ENCODE measurements at places on chromosomes 13 and 19.

GRCh38 chr13:21686751-21687391, 16.0 kb downstream of the FGF9 start:
- DNase-seq, result no peak

- DNase-seq, result no peak
Observed at GRCh38 chr13:110936519-110936918, 21.6 kb upstream of the ANKRD10 start.

- DNase-seq, result no peak
Observed at GRCh38 chr19:29062475-29063435, 150.2 kb downstream of the UQCRFS1 start.

- no peak for DNase-seq
Observed at GRCh38 chr13:92196591-92197256, 798.3 kb downstream of the GPC5 start.

GRCh38 chr19:41327576-41328156, 17.7 kb downstream of the CCDC97 start:
- peak; percentile 89 for DNase-seq

- DNase-seq, result no peak
Observed at GRCh38 chr13:30818323-30818960, 83.1 kb downstream of the ALOX5AP start.

GRCh38 chr19:10667867-10668266, 13.7 kb downstream of the ILF3 start:
- DNase-seq, result no peak

DNA sequence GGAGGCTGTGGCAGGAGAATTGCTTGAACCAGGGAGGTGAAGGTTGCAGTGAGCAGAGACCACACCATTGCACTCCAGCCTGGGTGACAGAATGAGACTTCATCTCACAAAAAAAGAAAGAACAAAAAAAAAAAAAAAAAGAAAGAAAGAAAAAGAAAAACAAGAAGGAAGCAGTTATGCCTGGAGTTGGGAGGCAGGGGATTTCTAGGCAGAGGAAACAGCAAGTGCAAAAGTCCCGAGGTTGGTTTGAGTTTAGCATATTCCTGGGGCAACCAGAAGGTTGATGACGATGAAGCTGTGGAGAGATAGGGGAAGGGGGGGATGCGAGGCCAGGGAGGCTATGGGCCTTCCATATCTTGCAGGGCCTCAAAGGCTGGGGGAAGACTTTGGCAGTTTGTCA, 11.5 kb upstream of the EML2 start:
- DNase-seq, result no peak

- DNase-seq, result no peak
Observed at GRCh38 chr19:7865262-7865911, 8.8 kb downstream of the PRR36 start.
